ENCODE measurements at places on chromosomes 5 and 9.

DNA sequence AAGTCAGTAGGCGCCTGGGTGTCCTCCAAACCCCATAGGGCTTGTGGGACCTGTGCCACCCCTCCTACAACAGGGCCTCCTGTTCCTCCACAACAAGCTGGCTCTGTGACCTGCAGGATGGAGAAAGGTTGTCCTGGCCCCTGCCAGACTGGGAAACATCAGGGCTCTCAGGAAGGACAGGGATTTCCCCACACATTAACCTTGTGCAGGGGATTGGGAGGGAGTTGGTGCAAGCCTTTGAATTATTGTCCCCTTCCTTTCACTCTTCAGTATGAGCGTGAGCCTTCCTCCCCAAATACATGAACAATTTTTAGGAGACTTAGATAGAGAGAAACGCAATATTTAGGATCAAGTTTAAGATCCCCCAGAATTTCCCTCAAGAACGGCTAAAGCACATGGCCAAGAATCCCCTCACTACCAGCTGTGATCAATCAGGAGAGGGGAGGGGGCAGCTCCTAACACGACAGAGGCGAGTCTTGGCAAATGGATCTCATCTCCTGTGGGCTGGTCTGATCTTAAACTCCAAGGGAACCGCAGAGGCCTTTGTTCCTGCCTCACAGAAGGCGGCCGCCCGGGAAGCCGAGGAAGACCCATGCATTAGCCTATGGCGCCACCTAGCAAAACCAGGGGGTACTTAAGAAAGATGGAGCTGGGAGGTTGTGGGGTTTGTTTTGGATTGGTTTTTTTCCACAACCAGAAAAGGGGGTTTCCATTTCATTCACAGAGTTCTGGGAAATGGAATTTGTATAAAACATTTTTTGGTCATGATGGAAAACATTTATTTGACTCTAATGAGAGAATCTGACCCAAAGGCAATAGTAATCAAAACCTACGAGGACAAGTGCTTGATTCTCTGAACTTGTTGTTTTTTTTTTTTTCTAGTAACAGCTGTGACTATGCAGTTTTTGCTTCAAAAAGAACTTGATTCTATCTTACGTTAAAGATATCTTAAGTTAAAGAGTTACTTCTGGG lies 36.1 kb upstream of the OSMR start:
- DNase-seq, result peak; percentile 52

DNA sequence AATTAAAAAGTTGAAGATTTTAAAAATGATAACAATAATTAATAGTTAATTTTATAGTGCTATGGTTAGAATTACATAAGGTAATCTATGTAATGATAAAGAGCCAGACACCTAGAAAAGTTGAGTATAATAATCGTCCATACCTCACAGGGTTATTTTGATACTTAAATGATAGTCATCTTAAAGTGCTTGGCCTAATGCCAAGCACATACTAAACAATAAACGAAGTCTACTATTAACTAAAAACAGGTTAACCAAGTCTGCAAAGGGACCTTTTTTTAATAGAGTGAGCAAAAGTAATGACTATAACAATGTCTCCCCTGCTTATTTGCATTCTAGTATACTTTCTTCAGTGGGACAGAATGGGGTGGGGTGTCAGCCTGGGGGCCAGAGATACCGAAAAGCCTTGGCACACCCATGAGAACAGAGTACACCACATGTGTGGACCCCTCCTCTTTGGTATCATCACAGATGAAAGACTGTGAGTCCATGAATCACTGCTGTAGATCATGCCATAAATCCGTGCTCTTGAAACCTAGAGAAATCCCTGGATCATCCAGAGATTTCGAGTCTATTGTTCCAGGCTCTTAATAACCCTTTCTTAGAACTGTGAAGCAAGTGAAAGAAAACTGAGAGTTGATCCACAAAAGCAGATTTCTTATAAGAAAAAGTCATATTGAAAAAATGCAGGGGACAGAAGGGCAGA lies 249.5 kb downstream of the PRELID2 start:
- DNase-seq, result no peak

- DNase-seq, result peak; percentile 52
Measured at GRCh38 chr5:171957591-171958251, 48.7 kb downstream of the FBXW11 start.

DNA sequence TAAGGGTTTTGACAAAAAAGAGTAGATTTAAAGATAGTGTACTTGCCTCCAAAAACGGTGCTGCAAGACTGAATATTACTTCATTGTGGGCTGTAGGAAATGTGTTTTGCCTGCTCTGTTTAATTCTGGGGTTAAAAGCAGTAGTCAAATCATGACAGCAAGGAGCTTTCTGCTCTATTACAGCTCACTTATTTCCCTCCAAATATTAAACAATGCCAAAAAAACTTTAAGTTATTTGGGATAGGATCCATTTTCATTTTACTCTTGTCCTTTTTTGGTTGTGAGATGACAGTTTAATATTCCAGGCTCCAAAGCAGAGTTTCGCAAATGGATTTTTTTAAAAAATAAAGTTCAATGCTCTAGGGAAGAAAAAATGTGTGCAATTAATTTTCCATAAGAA lies 340.4 kb upstream of the RGMB start:
- no peak for DNase-seq

GRCh38 chr5:65923339-65923738 lies 3.0 kb upstream of the ERBIN start:
- DNase-seq, result no peak

GRCh38 chr5:33409435-33410170 lies 31.2 kb upstream of the TARS1 start:
- DNase-seq, result no peak

- no peak for DNase-seq
Measured at GRCh38 chr9:108933231-108933717, 650 bp downstream of the ELP1 start.

DNA sequence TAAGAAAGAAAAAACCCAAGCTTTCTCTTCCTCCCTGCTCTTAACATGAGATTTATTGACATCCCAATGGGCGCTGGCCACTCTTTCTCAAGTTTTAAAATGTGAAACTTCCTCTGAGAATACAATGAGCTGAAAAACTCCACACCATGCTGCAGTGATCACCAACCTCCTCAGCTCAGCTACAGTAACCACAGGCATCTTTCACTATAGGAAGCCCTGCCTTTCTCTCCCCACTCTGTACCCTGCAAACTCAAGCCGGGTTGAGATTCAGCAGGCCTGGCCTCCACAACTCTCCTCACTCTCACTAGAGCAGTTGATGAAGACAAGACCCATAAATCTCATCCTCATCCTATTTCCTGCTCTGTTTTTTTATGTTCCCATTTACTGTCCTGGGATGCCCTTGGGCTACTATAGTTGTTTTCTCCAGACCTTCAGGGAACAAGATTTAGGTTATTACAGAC lies 48.3 kb downstream of the SH3TC2 start:
- no peak for DNase-seq

DNA sequence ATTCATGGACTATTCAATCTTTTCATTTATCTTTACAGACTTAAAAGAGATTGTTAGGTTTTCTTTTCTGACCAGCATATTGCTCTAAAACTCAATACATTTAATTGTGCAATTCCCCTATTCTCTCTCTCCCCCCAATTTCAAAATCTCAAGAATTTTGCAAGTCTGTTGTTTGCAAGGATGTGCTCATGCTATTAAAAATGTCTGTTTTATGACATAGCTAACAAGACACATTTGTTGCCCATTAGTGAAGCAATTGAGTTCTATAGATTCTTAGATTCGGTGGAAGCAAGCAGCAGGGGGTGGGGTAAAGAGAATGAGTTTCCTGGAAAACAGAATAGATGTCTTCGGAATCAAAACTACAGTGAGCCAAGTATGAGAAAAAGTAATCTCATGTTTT lies 8.5 kb upstream of the CSNK1A1 start:
- DNase-seq, result no peak

- no peak for DNase-seq
Measured at GRCh38 chr9:128190516-128191405, 611 bp downstream of the CIZ1 start.

- no peak for DNase-seq
Measured at GRCh38 chr9:108996643-108997042, 16.7 kb downstream of the CTNNAL1 start.

GRCh38 chr9:35790025-35790384 lies 1.4 kb upstream of the NPR2 start:
- no peak for DNase-seq

DNA sequence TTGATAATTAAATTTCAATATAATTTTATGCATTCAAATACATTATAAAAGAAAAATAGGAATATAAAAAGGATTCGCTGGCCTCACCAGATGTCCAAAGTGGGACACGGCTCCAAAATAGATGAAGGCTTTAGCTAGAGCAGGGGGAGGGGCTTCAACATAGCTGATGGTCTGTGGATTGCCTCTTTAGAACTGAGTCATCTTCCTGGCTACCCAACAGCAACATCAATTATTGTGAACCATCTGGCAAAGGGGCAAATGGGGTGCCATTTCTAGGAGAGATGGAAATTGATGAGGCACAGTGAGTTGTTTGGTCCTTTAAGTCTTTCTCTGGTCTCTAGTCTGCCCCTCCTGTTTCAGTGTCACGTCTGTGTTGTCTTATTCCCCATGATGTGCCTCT lies 44.2 kb upstream of the CD180 start:
- DNase-seq, result no peak

DNA sequence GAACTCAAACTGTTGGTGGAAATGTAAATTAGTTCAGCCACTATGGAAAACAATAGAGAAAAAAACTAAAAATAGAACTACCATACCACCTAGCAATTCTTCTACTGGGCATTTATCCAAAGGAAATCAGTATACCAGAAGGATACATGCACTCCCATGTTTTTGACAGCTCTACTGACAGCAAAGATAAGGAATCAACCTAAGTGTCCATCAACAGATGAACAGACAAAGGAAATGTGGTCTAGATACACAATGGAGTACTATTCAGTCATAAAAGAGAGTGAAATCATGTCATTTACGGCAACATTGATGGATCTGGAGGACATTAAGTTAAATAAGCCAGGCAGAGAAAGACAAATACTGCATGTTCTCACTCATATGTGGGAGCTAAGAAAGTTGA lies 21.8 kb upstream of the C9orf40 start:
- DNase-seq, result no peak

DNA sequence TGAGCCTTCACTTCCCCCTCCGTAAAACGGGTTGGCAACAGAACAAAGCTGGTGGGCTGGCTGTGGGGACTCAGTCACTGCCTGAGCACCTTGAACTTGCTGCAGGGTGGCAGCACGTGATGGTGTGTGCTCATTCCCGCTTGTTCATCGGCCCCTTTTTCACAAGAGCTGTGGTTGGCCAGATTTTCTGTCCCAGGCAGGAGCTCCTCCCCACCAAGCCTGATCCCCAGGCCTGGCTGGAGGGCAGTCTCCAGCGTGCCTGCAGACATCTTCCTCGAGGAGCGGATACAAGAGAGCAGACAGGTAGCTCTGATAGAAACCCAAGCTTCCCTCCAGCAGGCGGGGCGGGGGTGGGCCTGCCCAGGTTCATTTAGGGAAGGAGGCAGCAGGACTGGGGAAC lies 61.9 kb upstream of the ORM1 start:
- DNase-seq, result no peak

DNA sequence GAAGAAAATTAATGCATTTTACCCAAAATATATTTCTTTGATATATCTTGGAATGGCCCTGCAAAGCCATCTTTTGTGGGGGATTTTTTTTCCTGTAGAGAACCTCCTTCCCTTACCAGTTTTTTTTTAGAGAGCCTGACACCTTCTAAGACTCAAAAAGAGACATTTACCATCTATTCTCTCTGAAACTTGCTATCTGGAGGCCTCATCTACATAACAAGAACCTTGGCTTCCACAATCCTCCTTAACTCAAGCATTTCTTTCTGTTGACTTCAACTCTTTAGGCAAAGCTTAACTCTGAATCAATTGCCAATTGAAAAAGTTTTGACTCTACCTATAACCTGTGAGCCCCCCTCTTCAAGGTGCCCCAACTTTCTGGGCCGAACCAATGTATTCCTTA lies 6.2 kb downstream of the SLC45A2 start:
- DNase-seq, result no peak

DNA sequence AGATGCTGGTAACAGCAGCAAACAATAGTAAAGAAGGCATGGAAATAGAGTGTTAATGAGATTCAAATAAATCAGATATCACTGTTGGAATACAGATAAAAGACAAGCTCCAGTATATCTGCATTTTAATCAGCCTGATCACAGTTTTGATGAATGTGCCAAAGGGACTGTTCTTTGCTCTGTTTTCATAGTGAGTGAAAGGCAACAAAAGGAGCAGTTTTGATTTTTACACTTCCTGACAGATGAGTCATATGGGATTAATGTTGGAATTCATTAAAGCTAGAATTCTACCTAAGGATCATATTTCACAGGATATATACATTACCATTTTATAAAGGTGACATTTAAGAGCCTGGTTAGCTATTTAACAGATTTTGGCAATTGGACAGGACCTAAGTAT lies 743.3 kb upstream of the PTPRD start:
- DNase-seq, result no peak

DNA sequence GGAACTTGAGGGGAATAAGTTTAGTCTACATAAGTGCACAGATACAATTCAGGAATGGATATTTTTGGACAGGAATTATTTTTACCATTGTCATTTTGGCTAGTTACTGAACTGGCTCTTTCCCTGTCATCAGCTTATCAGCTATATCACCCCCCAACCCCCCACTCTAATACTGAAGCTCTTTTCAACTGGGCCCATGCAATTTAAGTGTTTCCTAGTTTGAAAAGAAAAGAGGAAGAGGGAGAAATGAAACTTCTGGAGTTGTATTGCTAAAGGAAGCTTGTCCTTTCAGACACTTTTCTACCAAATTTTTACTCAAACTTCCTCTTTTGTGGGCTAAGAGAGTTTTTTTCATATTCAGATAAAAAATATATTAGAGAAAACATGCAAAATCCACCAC lies 18.5 kb upstream of the TIMD4 start:
- no peak for DNase-seq

DNA sequence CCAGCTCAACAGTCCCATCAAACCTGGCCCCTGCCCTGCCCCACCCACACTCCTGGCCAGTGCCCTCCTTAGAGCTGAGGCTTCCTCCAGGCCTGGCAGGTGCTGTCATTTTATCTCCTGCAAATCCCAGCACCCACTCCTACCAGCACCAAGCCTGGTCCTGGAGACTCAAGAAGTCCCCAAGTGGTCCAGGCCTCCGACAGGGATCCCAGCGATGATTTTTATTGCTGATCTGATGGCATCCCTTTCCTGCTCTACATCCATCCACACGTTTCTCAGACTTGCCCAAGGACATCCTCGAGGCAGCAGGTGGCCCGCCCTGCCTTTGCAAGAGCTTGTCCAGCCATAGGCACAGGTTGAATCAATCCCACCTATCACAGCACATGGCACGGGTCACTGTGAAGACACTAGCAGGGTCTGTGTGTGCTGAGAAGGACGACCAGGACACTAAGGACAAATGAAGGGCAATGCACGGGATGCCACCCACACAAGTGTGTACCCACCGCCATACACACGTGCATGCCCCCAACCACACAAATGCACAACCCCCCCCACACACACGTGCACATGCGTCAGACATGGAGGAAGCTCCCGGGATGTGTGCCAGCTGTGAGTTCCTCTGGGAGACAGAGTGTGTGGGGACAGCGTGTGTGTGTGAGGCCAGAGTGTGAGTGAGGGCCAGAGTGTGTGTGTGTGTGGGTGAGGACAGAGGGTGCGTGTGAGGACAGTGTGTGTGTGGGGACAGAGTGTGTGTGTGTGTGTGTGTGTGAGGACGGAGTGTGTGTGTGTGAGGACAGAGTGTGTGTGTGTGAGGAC lies 62.4 kb upstream of the UBAC1 start:
- no peak for DNase-seq

- DNase-seq, result no peak
Measured at GRCh38 chr9:99753436-99753835, 68.2 kb upstream of the NR4A3 start.

Data from stimulated activated CD4-positive, alpha-beta T cell treated with anti-CD3 and anti-CD28 coated beads, Interleukin-2, amount 100 ng/mL, for 48 hours (primary cell).